Stimulated activated naive CD8-positive, alpha-beta T cell treated with anti-CD3 and anti-CD28 coated beads, Interleukin-15, Interleukin-2, amounts not matched to agents 100 U/mL and 50 U/mL, for 24 hours (primary cell): ENCODE measurements at places on chromosomes 7 and 10.

DNA sequence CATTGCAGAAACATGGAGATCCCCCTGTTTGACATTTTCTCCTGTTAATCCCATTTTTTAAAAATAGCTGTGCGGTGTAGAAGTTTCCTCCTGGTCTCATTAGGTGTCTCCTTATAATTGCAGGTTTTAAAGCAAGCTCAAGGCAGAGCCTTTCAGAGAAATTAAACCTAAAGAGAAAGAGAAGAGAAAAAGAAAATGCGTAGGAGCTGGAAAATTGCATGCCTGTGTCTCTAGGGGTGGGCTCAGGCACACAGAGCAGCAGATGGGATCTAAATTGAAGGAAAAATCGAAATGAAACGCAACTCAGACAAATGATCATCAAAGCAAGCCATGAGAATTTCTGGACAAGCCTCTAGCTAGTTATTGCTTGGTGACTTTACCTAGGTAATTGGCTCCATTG lies 40.1 kb downstream of the GPR26 start:
- DNase-seq, result no peak

- DNase-seq, result no peak
These were observed 190.0 kb upstream of the ZWINT start for GRCh38 chr10:56551037-56551436.

DNA sequence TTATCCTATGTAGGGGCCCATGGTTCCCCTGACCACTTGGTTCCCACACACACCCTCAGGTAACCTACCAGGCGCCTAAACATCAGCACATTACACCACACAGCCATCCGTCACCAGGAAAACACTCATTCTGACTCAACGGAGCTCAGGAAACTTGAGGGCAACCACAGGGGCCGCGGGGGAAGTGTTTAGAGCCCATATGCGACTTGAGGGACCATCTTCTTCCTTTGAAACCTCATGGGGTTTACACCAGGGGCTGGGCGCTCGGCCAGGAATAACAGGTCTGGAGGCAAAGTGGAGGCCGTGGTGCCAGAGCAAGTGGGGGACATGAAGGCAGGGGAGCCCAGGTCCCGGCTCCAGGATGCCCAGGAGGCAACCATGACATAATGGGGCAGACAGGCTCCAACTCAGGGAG lies 1.5 kb downstream of the STX1A start:
- peak; percentile 82 for DNase-seq

- DNase-seq, result no peak
These were observed 82.3 kb downstream of the ANKRD7 start for GRCh38 chr7:118306771-118307170.

- DNase-seq, result no peak
These were observed 120.7 kb downstream of the MKX start for GRCh38 chr10:27624941-27625340.

DNA sequence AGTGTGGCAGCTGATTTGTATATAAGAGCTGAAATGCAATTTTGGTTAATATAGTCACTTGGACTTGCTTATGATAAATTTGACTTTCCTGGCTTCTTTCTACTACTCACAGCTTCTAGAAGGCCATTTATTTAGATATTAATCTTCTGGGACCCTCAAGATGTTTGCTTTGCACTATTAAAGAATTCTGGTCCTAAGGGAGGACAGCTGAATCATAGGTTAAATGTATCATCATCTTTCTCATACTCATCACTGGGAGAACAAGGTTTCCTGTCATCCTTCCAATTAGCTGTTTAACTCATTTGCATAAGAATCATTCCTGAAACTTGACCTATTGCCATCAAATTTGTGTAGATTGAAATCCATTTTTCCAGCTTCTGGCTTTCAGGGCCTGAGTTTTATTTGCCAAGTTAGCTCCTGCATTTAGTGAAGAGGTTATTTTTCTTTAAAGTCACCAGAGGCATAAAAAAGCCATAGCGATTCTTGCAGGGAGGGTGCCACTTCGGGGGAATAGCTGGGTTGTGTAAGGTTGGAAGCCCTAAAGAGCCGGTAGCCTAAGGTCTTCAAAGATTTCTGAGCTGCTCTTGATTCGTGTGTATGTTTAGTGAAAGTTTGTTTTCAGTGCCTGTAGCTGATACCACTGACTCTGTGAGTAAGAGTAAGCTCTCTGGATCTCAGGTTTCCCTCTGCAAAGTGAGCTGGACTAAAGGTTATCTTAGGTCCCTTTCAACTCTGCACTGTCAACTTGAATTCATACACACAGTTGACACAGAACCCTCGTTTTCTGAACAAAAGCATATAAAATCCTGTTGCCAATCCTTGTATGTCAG lies 4.3 kb downstream of the MAP3K8 start:
- no peak for DNase-seq

- DNase-seq, result no peak
These were observed 217.1 kb upstream of the FRMD4A start for GRCh38 chr10:14547816-14548215.
